ENCODE measurements at places on chromosomes 2 and 18. TPM values are rescaled to one million over a fixed set of nuclear protein-coding genes. Genes with fewer than 3 reads are reported as not detected.

GRCh38 chr2:112644933-112645309 lies 818 bp upstream of the SLC20A1 start:
- H3K27ac ChIP-seq: peak overlapping the region; percentile 78
- peak overlapping the region; percentile 97 for H3K4me3 ChIP-seq
- no peak for DNase-seq
- H3K27me3 ChIP-seq: no peaks in the 10 kb centered on the region
- H3K36me3 ChIP-seq: peaks cover 44% of the 10 kb centered on the region

- H3K36me3 ChIP-seq: no peaks in the 10 kb centered on the region
- H3K4me3 ChIP-seq: no peak overlapping the region
- H3K27ac ChIP-seq: no peak overlapping the region
- no peaks in the 10 kb centered on the region for H3K4me1 ChIP-seq
Measured at GRCh38 chr2:126244937-126245336, 411.0 kb upstream of the GYPC start.

DNA sequence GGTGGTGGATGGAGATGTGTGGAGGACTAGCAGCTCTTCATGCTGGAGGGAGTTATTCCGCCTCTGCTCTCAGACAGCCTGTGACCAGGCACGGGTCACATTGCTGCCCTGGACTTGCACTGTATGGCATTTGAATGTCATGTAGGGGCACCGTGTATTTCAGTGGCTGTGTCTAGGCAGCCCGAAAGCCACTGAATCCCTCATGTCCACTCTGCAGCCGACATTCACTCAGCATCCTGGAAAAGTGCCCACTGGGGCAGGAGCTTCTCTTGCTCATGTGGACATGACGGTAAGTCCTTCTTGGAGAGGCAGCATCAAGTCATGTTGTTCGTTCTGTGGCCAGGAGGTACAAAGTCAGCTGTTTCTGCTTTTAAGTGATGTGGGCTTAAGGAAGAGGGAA lies 127.9 kb downstream of the SH3RF3 start:
- H3K36me3 ChIP-seq: no peaks in the 10 kb centered on the region
- no peak overlapping the region for H3K27ac ChIP-seq
- H3K27me3 ChIP-seq: peaks cover 32% of the 10 kb centered on the region
- DNase-seq: no peak

GRCh38 chr2:164515030-164515429 lies 106.3 kb downstream of the GRB14 start:
- no peaks in the 10 kb centered on the region for H3K36me3 ChIP-seq
- no peaks in the 10 kb centered on the region for H3K4me1 ChIP-seq
- H3K4me3 ChIP-seq: no peak overlapping the region
- no peak overlapping the region for H3K27ac ChIP-seq
- no peaks in the 10 kb centered on the region for H3K27me3 ChIP-seq

Gene GRHL1
- total RNA-seq: 2.0 TPM
